ENCODE measurements at places on chromosomes 7 and 10.

- no peak for DNase-seq
Observed at GRCh38 chr7:155287284-155287935, 10.3 kb upstream of the INSIG1 start.

DNA sequence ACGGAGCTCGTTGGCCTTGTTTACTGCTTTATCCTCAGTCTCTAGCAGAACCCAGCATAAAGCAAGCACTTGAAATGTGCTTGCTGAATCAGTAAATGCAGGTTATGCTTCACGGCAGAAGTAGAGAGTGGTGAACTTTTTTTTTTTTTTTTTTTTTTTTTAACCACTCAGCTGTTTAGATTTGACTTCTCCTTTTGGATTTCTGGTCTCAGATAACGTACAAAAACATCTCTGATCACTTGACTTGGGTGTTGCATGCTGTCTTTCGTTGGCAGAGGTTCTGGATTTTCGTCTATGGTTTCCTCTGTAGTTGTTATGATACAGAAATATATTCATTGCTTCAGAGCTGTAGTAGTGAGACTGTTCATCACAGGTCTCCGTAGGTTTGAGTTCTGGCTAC, 242.5 kb upstream of the HABP2 start:
- DNase-seq, result no peak

DNA sequence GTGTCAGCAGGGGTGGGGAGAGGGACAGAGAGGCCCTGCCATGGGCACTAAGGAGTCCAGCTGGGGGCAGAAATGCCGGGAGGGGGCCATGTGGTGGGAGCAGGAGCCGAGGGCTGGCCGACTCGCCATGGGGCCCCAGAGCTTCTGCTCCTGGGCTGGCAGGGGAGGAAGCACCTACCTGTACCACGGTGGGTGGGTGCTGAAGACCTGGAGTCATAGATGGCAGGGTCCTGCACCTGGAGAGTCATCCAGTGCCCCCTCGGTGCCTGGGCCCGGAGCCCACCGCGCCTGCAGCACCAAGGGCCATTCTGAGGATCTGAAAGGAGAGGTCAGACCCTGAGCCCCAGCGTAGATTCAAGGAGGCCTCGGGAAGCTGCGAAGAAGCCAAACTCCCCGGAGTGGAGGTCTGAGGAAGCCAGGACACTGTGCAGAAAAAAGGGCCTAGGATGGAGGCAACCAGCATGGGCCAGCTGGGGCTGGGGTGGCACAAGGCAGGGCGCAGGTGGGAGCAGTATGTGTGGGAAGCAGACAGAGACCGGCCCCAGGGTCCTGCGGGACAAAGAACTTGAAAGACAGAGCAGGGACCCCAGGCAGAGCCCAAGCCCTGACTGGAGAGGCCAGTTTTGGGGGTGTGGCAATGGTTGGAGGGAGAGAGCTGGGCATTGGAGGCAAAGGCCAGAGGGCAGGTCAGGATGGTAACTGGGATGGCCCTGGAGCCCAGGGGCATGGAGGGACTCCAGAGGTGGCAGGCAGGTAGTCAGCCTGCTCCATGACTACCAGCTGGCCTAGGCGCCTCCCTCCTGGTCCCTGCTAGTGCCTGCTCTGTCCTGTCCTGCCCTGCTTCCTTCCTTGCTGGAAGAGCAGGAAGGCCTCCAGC, 26.7 kb upstream of the SMARCD3 start:
- no peak for DNase-seq

DNA sequence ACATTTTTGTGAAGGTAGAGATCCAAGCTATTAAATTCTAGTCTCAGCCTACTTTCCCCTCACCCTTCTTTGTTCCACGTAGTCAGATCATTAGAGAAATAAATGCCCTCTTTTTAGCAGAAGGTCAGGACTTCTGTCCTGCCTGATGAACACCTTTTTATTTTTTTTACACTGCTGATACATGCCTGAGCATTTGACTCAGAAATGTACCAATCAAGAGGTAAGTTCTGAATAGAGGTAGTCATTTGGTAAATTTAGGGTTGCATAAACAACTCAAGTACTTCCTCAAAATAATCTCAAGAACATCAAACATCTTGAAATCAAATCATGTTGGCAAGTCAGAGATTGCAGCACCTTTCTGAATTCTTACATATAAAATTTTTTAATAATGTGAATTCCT, 133.7 kb downstream of the MYO3A start:
- DNase-seq, result no peak

GRCh38 chr7:15128716-15129115, 226.2 kb upstream of the DGKB start:
- no peak for DNase-seq

- no peak for DNase-seq
Observed at GRCh38 chr7:113338071-113338696, 219.8 kb upstream of the SMIM30 start.

DNA sequence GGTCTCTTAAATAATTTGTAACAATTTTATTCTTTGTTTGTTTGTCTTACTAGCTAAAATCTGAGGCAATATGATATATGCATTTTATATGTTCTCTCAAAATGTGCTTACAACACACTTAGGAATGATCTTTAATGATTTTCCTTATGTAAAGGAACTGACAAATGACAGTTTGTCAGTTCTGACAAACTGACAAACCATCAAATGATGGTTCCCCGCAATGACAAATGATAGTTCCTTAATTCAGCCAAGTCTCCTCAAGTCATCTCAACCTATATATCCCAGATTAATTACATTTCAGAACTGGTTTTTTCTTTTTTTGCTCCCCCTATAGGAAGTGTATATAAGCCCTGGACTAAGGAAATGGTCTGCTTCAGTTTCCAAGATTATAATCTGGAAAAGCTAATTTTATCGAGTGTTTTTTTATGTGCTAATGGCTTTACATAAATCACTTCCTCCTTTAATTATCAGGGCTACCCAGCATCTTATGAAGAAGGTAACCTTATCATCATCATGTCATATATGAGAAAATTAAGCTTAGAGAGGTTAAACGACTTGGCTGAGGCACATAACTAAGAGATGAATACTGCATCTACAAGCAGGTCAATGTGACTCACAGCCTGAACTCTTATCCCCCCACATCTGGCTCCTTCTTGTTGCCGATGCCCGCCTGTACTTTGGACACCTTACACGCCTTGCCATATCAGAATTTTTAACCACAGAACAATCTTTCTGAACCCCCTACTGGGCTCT, 75.1 kb downstream of the RELN start:
- DNase-seq, result no peak

DNA sequence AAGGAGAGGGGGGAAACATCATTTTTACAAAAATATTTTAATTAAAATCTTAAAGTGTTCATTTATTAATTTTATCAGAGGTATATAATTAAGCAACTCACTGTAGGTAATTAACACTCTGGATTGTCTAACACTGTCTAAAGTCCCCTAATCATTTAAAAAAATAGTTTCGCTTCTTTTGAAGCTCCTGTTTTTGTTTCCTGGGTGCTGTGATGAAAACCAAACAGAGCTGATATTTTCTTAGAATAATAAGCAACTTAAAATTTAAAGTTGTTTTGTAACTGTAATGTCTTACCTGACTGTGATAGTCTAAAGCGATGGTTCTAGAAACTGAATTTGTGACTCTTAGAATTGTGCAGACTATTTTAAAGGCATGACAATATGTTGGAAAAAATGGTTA, 961.0 kb downstream of the GATA3 start:
- no peak for DNase-seq

DNA sequence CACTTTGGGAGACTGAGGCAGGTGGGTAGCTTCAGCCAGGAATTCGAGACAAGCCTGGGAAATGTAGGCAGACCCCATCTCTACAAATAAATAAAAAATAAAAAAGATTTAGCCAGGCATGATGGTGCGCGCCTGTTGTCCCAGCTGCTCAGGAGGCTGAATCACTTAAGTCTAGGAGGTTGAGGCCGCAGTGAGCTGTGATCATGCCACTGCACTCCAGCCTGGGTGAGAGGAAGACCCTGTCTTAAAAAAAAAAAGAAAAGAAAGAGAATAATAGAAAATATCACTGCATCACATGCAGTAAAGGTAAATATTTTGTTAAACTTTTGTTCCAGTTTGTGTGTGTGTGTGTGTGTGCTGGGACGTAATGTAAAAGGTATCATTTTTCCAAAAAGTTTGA, 3.0 kb downstream of the STRIP2 start:
- DNase-seq, result no peak

DNA sequence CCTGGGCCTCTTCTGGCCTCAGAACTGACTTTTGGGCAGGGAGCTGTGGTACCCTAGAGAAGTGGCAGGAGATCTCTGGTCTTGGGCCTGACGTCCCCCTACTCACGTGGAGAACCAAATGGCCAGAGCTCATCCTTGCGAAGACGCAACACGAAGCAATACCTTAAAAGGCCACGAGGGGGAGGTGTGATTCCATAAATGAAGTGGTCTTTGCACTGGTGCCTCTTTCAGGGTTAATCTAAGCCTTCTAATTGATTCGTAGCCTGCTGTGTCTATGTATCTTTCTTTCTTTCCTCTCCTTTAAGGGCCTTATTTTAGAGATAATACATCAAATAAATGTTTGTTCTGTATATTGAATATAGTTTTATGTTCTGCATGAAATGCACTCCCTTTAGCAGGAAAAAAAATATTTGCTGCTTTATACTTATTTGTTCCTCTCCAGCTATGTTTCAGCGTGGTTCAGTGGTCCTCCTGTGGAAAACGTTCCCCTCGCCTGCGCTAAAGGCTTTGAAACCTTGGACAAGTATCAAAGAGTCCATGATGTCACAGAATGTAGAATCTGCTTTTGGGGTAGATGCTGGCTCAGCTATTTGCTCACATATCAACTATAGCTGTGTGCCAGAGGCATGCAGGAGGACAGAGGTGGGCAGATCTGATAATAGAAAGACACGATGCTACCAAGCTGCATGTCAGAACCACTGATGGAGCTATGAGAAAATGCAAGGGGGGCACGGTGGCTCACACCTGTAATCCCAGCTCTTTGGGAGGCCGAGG, 41.0 kb downstream of the STRA8 start:
- peak; percentile 25 for DNase-seq

GRCh38 chr7:65892835-65893234, 20.0 kb downstream of the VKORC1L1 start:
- DNase-seq, result no peak

- no peak for DNase-seq
Observed at GRCh38 chr10:27241010-27241651, 534 bp upstream of the ACBD5 start.

DNA sequence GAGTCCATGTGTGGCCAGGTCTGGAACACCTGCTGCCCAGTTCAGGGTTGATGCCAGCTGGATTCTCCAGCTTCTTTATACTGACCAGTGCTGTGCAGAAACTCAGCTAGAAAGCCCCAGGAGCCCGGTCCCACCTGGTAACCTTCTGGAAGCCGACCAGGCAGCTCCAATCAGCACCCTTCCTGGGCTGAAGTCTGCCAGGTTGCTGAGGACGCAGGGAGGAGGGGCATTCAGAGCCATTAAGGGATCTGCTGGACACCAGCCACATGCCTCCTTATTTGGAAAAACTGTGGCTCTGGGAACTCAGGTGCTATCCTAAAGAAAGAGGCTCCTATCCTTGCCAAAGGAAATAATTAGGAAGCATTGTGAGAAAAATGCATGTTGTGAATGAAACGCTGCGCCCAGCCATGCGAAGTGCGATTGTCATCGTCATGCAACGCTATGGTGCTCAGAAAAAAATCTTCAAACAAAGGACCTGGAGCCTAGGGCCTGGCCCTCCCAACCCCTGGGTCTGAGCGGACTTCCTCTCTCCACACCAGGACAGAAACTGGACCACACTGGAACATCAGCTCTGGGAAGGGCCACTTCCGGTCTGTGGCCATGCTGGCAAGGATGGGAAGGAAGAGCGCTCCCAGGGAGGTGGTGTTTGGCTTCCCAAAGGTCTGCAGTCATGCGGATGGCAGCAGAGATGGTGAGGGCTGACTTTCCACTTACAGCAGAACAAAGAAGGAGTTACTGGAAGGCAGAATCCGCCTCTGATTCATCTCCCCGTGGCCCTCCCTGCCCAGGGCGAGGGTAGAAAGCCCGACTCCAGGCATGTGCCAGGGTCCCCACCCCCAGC, 90.1 kb downstream of the FAM53B start:
- DNase-seq, result no peak

GRCh38 chr7:128164061-128164954, 76.8 kb upstream of the LEP start:
- DNase-seq, result peak; percentile 13

DNA sequence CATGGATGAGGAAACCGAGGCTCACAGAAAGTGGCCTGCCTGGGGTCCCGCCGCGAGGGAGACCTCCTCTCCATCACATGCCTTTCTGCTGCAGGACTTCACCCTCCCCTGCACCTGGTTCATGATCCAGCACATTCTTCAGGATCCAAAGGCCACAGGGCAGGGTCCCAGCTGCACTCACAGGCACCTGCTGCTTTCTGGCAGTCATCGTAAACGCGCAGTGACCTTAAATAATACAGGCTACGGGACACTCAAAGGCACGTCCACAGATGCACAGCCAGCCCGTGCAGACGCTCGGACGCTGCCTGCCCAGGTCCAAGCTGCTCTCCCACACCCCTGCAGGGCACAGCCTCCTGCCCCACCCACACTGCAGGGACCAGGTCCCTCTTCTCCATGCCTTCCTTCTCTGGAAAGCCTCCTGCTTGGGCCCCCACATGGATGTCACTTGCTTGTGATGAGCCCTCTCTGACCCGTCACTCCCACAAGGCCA, 49.9 kb downstream of the CALML3 start:
- DNase-seq, result no peak

DNA sequence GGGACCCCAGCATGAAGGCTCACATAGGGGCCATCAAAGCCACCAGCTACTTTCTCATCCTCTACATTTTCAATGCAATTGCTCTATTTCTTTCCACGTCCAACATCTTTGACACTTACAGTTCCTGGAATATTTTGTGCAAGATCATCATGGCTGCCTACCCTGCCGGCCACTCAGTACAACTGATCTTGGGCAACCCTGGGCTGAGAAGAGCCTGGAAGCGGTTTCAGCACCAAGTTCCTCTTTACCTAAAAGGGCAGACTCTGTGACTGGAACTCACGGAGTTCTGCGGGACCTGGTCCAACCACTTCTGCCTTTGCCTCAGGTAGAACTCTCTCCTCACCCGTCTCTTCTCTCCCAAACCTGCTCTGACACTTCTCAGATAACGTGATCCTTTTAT, 945 bp downstream of the TAS2R40 start:
- DNase-seq, result no peak

DNA sequence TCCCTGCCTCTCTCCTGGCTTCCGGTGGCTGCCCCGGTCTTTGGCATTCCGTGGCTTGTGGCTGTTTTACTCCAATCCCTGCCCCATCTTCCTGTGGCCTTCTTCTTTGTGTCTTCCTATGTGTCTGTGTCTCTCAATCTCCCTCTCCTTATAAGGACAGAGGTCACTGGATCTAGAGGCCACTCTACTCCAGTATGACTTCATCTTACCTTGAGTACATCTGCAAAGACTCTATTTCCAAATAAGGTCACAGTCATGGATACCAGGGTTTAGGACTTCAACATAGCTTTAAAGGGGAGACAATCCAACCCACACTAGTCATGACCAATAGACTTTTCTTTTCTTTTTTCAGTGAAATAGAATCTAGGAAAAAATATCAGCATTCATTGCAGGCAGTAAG, 153.3 kb upstream of the INSYN2A start:
- no peak for DNase-seq

DNA sequence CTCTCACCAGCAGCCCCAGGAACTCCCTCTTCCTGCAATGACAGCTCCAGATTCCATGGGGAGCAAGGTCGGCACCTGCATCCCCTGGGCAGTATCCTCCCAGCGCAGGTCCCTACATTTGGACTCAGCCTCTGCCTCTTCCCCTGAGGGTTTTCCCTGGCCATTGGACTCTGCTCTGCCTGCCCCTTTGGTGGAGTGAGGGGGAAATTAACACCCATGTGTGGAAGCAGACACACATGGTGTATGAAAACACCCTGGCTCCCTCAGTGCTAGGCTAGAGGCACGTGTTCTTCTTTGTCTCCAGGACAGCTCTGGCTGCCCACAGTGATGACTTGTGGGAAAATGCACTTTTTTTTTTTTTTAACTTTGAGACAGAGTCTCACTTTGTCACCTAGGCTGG, 8.4 kb downstream of the PRF1 start:
- no peak for DNase-seq
